Renal cortical epithelial cell (primary cell): ENCODE measurements at places on chromosomes 2 and 18. TPM values are rescaled to one million over a fixed set of nuclear protein-coding genes. Genes with fewer than 3 reads are reported as not detected.
A peak's percentile ranks its signal among the peaks of the same experiment; 100 is the strongest.

POTEJ gene
- not detected in 2 replicates for total RNA-seq

GRCh38 chr18:27712066-27712465, 464.9 kb downstream of the CDH2 start:
- DNase-seq, result peak; percentile 2

PAIP2B gene
- total RNA-seq, result 1.2 and 4.3 TPM in 2 replicates

FKBP1B gene
- total RNA-seq, result 21.3 and 28.5 TPM in 2 replicates

EIPR1 gene
- total RNA-seq, result 43.3 and 70.8 TPM in 2 replicates

- no peak for DNase-seq
These were observed 16.7 kb upstream of the TXNDC2 start for GRCh38 chr18:9868857-9869714.

DNA sequence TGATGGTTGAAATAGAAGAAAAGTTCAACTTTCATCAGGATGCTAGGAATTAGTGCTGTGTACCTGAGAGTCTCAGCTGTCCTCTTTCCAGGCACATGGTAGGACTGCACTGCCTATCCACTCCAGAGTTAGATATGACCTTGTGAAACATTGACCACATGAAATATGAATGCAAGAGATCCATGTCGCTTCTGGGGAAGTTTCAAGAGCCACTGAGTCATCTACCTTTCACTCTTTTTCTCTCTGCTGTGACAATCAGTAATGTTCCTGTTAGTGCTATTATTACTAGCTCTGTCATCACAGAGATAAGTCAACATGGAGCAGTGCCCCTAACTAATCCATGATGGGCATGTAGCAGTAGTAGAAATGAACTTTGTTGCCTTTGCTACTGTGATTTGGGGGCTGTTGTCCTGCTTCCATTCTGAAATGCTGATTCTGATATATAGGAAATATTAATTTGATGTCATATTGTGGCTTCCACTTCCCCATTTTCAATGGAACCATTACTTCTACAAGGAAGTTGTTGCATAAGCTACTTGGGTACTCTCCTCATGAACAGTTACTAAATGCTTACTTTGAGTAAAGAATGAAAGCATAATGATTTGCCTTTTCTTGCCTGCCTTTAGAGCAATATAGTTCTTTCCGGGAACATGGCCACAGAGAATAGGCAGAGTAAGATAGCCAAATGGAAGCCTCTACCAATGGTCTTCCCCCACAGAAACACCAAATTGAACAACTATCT, 192.8 kb upstream of the ZNF521 start:
- no peak for DNase-seq

OBSL1 gene
- total RNA-seq, result 20.8 and 145 TPM in 2 replicates

MYO5B gene
- 50.0 and 79.2 TPM in 2 replicates for total RNA-seq

DNA sequence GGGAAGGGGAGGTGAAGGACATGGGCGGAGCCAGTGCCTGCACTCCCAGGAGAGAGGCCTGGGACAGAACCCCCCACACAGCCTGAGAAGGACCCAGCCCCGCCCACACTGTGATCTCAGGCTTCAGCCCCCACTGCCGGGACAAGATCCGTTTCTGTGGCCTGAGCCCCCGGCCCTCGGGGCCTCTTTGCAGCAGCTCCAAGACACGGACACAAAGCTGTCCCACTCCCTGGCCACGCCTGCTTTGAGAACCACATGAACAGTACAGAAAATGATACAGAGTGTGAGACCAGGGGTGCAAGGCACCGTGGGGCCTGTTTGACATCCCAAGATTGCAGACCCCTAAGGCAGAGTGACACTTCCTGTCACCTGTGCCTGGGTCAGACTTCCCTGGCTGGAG, 74.5 kb downstream of the TWIST2 start:
- no peak for DNase-seq

ITGA4 gene
- total RNA-seq, result 7.7 and 7.8 TPM in 2 replicates

- peak; percentile 57 for DNase-seq
These were observed 91.6 kb downstream of the TMX3 start for GRCh38 chr18:68623342-68623741.

BARD1 gene
- total RNA-seq, result 9.8 and 25.4 TPM in 2 replicates

TGFBRAP1 gene
- 27.8 and 45.1 TPM in 2 replicates for total RNA-seq

DNA sequence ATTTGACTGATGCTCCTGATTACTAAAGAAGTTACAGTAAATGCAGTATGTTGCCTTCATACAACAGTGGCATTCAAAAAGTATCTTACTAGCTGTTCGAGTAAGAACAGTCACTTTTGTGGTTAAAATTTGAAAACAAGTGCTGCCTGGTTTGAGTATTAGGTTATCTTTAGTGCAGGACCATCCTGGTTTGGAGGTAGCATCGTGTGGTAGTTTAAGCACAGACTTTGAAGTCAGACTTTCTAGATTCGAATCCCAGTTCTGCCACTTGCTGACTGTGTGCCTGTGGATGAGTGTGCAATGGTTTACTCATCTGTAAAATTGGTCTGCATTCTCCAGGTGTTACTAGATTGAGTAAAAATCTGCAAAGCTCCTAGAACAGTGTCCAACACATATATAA, 96.8 kb downstream of the SGPP2 start:
- DNase-seq, result no peak

DSG4 gene
- not detected in 2 replicates for total RNA-seq

VWC2L gene
- 0.15 TPM in 1 of 2 replicates, not detected in the other for total RNA-seq

ADRA2B gene
- total RNA-seq, result not detected in 2 replicates

DPYSL5 gene
- total RNA-seq, result not detected in 2 replicates

DNA sequence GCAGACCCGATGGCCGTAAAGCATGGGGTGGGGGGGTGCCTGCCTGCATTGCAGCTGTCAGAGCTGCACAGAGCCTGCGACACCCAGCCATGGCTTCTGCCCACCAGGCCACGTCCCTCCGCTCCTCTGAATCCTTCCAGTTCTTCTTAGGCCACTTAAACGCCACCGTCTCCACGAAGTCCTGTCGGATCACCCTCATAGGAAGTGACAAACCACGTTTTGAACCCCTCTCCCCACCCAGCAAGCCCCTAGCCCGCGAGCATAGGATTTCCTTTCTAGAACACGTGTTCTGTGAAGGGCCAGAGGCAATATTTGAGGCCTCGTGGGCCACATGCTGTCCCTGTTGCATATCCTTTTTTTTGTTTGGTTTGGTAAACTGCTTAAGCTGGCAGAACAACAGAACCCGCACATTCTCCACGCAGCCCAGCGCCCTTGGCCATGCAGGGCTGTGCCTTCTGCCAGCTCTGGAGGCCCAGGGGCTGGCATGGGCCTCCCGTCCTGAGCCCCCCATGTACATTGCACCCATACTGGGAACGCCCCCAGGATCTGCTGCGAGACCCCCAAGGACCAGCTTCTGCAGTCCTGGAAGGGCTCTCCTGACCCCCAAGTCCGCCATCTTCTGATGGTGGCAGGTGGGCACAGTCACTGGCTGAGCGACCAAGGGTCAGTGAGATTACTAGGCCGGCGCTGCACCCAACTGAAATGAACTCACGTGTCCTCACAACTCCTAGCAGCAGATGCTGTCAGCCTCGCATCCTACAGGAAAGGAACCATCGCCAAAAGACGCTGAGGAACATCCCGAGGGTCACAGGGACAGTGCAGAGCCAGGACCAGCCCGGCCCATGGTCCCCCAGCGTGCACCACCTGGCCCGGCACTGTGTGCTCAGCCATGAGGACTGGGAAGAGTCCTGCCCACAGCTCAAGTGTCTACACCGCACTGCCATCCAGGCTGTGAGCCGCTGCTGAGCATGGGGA, 35.1 kb downstream of the ADI1 start:
- DNase-seq, result no peak

RGPD5 gene
- 13.0 and 40.7 TPM in 2 replicates for total RNA-seq

DNA sequence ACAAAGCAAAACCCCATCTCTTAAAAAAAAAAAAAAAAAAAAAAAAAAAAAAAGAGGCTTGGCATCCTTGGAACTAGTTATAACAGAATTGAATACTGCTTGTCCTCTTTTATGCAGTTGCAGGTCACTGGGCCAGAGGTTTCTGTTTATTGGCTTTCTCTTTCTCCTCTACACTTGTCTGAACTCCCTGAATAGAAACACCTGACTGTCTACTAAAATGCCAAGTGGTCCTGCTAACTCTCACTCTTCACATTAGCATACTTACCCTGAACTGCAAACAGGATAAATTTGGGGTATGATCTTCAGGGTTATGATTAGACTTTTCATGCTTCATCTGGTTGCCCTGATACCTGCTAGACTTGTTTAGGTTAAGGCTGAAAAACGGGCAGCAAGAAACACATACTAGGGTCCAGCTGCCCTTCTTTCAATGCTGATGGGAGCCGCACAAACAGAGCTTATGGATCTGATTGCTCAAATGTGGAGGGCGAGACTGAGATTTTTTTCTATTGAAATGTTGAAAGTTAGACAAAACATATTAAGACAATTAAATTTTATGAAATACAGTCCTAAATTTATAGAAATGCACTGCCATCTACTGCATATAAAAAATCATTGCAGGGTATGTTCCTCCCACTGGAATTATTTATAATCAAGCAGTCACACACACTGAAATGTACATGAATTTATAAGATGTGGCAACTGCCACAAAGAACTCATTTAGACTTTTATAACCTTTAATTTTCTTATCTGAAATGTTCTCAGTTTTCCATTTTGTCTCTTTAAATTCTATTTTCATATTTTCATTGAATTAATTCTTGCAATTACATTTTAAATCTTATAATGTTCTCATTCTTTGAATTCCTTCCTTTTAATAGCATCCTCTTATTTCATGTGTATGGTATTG, 40.8 kb downstream of the GTF3C3 start:
- DNase-seq, result peak; percentile 30

DNA sequence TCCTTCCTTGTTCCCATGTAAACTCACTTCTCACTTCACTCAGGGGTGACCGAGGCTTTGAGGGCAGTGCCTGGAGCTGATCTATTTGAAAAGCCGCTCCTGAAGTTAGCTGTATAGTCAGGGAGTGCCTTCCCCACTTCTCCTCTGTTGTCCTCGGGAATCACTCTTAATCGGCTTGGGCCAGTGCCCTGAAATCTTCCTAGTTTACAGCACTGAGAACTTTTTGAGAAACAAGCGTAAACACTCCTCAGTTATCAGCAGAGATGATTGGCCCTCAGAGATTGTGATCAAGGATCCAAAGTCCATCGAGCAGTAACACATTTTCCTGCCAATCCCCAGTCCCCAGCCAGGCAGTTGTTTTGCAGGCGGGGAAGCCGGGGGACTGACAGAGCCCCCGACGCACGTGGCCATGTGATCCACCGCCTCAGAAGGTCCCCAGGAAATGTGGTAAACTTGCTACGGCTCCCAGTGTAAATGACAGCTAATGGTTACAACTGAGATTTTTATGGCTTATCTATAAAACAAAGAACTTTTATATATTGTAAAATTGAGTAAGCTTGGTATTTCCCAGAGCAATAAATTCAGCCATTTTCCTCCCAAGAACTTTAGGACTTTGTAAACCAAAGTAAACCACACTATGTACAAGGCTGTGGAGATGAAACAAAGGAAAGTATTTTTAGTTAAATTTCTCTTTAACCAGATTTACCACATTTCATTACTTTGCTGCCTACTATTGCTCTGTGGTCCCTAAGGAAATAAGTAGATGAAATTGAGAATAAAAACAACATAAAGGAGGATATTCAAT, 53.5 kb downstream of the C18orf63 start:
- peak; percentile 79 for DNase-seq

DNA sequence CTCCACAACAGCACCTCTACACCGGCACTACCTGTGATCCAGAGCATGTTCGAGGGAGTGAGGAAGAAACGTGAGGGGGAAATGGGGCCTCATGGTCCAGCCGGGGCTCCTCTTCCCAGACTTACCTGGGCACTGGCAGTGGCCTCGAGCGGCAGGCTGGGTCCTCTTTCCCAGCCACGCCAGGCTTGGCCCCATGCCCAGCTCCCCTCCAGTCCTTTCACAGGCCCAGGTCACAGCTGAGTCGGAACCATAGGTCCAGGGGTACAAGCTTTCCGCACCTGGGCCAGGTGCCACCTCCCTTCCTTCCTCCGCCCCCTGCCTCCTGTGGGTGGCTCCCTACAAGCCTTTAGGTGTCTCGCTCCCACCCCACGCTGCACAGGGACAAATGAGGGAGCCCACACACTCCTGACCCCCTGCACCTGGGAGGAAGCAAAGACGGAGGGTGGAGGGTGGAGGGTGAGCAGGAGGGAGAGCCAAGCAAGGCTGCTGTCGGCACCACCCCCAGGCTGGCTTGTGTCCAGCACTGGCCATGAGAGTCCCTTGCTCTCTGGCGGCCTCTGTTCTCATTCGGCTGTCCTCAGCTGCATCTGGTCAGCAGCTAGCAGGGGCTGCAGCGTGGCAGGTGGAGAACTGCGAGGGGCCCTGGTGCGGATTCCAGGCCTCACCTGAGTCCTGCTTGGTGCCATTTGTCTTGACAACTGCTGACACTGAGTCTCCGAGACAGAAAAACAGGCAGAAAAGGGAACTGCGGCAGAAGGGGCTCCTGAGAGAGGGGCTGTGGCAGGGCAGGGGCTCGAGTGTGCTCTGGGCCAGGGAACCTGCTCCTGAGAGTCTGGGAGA, 26.8 kb downstream of the ADRA2B start:
- no peak for DNase-seq

NOSTRIN gene
- 3.1 and 6.6 TPM in 2 replicates for total RNA-seq

SF3B1 gene
- 167 and 258 TPM in 2 replicates for total RNA-seq

DNA sequence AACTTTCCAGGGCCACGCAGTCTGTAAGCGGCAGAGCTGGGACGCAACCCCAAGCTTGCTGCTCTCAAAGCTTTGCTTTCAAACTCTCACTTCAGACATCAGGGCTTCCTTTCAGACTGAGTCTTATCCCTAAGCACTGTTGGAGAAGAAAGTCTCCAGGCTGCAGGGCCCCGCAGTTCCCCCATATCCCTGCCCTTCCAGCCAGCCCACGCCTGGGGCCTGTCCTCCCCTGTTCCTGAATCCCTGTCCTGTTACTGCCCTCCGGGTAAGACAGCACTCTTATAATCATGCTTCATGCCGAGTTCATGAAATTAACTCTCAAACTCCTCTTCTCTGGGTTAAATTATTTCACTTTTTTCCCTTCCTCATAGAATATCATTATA, 37.9 kb downstream of the HPCAL1 start:
- no peak for DNase-seq

GRCh38 chr18:67131498-67131897, 385.0 kb downstream of the DSEL start:
- DNase-seq, result no peak

DNA sequence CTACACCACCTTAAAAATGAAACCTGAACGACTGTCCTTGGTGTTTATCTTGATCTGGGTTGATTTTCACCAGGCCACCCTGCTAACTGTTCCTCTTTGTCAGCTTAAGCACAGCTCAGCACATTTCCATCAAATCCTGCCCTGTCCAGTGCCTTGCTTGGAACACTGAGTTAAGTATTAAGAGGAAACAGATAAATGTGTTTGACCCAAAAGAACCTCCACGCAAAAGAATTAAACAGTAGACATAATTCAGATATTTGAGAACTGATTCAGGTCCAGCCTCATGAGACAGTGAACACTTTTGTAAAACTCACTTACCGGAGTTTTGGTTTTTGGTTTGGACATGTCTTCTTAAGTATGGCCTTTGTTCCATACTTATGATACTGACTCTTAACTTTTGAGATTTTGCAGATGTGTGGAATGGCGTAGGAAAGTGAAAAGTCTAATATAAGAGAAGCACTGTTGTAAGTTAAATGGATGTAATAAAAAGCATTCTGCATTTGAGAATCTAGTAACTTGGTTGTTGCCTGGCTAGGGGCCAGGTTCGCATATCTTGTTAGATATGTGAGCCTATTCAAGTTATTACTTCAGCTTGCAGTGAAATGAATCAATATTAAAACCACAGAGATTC, 88.9 kb upstream of the SERPINE2 start:
- DNase-seq, result peak; percentile 37

FAM110C gene
- 24.7 and 31.4 TPM in 2 replicates for total RNA-seq
